ENCODE measurements at places on chromosomes 7 and 10.
A peak's percentile ranks its signal among the peaks of the same experiment; 100 is the strongest.

GRCh38 chr7:141704112-141704511 lies 2.1 kb upstream of the DENND11 start:
- no peak for DNase-seq

- no peak for DNase-seq
Observed at GRCh38 chr10:50824782-50825181, 60.6 kb downstream of the A1CF start.

GRCh38 chr7:66747881-66748511 lies 7.5 kb downstream of the RABGEF1 start:
- DNase-seq, result peak; percentile 8

- DNase-seq, result no peak
Observed at GRCh38 chr7:143408686-143409561, at the start of gene EPHA1. Gene EPHA1 (minus strand): TSS chr7:143408856. CDS start chr7:143408805, 51 bp downstream.

- no peak for DNase-seq
Observed at GRCh38 chr7:123653162-123653561, 2.5 kb upstream of the LMOD2 start.

DNA sequence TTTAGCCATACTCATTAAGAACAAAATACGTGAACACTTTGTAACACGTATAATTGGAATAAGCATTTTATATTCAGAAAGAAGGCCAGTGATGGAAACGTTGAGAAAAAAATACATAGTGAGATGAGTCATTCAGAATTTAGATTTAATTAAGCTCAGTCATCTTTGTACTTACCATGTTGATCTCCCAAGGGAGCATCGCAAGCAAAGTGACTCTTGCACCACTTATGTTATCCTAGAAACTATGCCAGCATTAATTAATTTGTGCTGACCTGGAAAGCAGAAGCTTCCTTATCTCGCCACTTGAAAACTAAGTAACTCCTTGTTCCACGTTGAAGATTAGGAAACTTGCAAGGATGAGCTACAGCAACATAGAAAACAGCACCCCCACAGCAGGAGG lies 9.7 kb upstream of the MPP7 start:
- DNase-seq, result peak; percentile 82

GRCh38 chr10:87600581-87600980 lies 59.1 kb upstream of the PAPSS2 start:
- no peak for DNase-seq

GRCh38 chr7:145105561-145105960 lies 269.7 kb upstream of the TPK1 start:
- no peak for DNase-seq

GRCh38 chr7:151795168-151795811 lies 81.6 kb downstream of the PRKAG2 start:
- DNase-seq, result no peak

GRCh38 chr7:26567266-26567665 lies 275.6 kb downstream of the SNX10 start:
- DNase-seq, result no peak
